CD14-positive monocyte (primary cell): ENCODE measurements at places on chromosomes 7 and 10.

- H3K36me3 ChIP-seq, result no peaks in the 10 kb centered on the region
- H3K4me1 ChIP-seq, result peaks cover 5% of the 10 kb centered on the region
- DNase-seq, result peak; percentile 24
- no peaks in the 10 kb centered on the region for H3K27me3 ChIP-seq
Measured at GRCh38 chr7:988426-988911, 5.5 kb downstream of the CYP2W1 start.

- no peak for DNase-seq
- H3K4me3 ChIP-seq, result no peak overlapping the region
- H3K4me1 ChIP-seq, result no peaks in the 10 kb centered on the region
- H3K27me3 ChIP-seq, result no peaks in the 10 kb centered on the region
- H3K27ac ChIP-seq, result no peak overlapping the region
Measured at GRCh38 chr10:119420950-119421875, 121.3 kb downstream of the RGS10 start.

DNA sequence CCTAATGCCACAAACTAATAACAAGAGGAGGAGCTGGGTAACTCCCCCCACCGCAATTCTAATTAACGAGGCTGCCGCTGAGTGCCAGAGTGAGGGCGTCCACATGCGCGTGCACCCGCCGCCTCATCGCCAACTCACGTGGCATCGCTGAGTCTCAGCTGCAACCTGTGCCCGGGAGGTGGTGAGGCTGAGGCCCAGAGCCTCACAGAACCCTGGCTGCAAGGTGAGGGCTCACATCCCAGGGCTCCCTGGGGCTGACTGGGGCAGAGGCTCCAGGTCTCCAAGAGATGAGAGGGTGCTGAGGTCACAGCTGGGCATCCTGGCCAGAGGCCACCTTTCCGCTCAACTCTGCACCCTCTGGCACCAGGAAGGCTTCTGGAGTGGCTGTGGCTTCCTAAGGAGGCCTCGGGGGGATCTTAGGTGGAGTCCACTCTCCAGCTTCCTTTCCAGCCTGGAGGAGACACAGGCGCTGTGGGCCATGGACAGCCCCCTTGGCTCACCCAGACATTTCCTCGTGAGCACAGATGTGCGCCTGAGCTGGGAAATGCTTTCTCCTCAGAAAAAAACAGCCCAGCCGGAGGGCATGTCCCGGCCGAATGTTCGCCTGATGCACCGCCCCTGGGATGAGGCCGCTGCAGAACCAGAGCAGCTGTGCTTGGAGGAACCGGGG lies 242.6 kb downstream of the MAD1L1 start:
- H3K27ac ChIP-seq, result no peak overlapping the region
- no peaks in the 10 kb centered on the region for H3K27me3 ChIP-seq
- H3K36me3 ChIP-seq, result no peaks in the 10 kb centered on the region
- DNase-seq, result no peak
- no peaks in the 10 kb centered on the region for H3K4me1 ChIP-seq

DNA sequence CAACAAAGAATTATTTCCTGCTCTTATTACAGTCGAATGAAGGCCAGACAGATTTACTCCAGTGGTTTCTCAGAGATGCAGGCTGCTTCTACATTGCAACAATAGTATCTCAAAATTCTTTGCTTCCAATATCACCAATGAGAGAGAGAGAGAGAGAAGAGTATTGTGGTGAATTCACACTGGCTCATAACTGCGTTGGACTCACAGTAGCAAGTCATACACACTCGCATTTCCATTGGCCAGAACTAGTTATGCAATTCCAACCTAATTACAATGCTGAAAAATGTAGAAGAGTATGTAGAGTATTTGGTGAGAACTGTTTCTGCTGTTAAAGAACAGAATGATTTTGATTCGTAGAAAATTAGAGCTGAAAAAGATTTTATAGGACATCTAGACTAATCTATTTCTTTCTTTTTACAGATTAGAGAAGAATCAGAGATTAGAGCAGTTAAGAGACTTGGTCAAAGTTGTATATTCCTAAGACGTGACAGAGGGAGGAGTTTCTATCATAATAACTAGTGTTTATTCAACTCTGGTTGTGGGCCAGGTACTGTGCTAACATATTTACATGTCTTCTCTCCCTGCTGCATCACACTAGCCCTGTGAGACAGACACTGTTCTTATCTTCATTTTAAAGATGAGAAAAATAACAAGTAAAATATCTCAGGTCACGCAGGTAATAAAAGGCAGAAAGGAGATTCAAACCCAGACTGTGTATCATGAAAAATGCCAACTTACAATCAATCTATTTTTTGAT lies 34.6 kb upstream of the PDK4 start:
- H3K36me3 ChIP-seq, result no peaks in the 10 kb centered on the region
- H3K27me3 ChIP-seq, result no peaks in the 10 kb centered on the region
- no peak overlapping the region for H3K27ac ChIP-seq
- H3K4me1 ChIP-seq, result peaks cover 11% of the 10 kb centered on the region
- H3K4me3 ChIP-seq, result no peak overlapping the region
- no peak for DNase-seq

DNA sequence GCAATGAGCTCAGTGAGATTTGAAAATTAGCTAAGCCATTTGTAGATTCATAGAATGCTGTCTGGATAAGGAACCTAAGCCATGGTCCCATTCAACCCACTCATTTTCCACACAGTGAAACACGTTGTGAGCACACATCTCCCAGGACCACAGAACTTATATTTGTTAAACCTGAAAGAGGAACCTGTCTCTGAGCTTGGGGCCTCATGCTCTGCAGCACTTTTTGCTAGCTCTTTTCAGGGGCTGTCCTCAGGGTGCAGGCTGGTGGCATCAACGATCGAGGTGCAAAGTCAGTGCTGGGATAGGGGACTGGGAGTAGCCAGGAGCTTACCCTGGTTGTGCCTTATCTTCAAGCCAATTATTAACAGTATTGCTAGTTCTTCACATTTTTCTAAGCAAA lies 11.9 kb downstream of the HECW1 start:
- DNase-seq, result no peak
- no peaks in the 10 kb centered on the region for H3K27me3 ChIP-seq
- no peak overlapping the region for H3K4me3 ChIP-seq
- no peak overlapping the region for H3K27ac ChIP-seq
- H3K4me1 ChIP-seq, result no peaks in the 10 kb centered on the region

- peaks cover 49% of the 10 kb centered on the region for H3K4me1 ChIP-seq
- no peak overlapping the region for H3K4me3 ChIP-seq
- peak; percentile 31 for DNase-seq
- no peaks in the 10 kb centered on the region for H3K27me3 ChIP-seq
Measured at GRCh38 chr7:64098-64915, 128.1 kb upstream of the FAM20C start.

- H3K36me3 ChIP-seq, result no peaks in the 10 kb centered on the region
- H3K27me3 ChIP-seq, result no peaks in the 10 kb centered on the region
- no peak for DNase-seq
Measured at GRCh38 chr10:7513455-7513854, 102.6 kb upstream of the SFMBT2 start.

GRCh38 chr7:2980401-2981102 lies 63.1 kb downstream of the CARD11 start:
- H3K27ac ChIP-seq, result no peak overlapping the region
- H3K4me1 ChIP-seq, result peaks cover 26% of the 10 kb centered on the region
- no peak overlapping the region for H3K4me3 ChIP-seq
- peaks cover 29% of the 10 kb centered on the region for H3K27me3 ChIP-seq

DNA sequence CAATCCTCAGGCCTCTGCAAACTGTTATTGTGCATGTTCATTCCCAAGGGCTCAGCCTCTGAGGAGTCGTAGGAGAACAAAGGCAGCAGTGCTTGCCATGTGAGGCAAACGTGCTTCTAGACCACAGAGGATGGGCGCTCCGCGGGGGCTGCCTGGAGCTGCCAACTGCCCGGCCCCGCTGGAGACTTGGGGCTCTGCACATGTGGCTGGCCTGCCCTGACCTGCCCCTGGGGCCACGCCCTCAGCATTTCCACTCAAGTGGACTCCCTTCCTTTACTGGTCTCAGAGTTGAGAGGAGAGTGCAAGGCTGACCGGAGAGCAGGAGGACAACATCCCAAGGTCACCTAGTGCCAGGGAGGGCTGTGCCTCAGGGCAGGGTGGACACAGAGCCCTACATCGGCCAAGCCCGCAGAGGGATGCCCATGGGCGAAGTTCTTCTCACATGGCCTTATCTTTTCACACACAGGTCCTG lies 222.3 kb upstream of the ZNF32 start:
- no peak overlapping the region for H3K4me3 ChIP-seq
- H3K36me3 ChIP-seq, result no peaks in the 10 kb centered on the region
- no peaks in the 10 kb centered on the region for H3K27me3 ChIP-seq
- H3K4me1 ChIP-seq, result no peaks in the 10 kb centered on the region
- H3K27ac ChIP-seq, result no peak overlapping the region
- DNase-seq, result no peak

DNA sequence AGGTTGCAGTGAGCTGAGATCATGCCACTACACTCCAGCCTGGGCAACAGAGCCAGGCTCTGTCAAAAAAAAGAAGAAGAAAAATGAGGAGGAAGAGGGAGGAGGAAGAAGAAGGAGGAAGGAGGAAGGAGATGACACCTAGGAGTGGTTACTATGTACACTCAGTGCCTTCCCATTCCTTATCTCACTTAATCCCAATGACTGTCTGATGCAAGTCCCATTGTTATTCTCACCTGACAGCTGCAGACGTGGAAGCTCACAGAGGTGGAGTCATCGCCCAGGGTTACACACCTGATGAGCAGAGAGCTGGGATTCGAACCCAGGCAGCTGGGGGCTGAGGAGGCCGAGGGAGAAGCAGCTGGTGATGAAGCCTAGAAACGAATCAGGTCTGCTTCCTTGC lies 258.8 kb downstream of the SNX10 start:
- no peaks in the 10 kb centered on the region for H3K4me1 ChIP-seq
- DNase-seq, result no peak
- H3K27me3 ChIP-seq, result no peaks in the 10 kb centered on the region
- no peaks in the 10 kb centered on the region for H3K36me3 ChIP-seq

DNA sequence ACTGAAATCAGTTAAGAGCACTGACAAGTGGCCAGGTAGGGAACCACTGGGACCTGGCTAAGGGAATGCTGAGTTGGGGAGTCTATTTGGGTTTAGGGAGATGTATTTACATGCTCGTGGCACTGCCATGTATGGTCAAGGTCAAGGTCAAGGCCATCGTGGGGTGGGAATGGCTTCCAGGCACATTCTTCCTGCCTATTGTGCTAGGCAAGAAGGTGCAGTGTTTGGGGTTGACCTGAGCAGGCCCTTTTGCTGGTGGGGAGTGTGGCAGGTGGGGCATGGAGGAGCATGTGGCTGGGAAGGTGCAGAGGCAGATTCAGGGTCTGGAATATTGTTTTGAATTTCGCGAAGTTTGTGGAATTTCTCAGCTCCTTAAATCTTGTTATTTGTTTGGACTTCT lies 17.8 kb downstream of the FAM241B start:
- H3K36me3 ChIP-seq, result no peaks in the 10 kb centered on the region
- no peaks in the 10 kb centered on the region for H3K27me3 ChIP-seq
- H3K27ac ChIP-seq, result no peak overlapping the region
- H3K4me1 ChIP-seq, result no peaks in the 10 kb centered on the region

DNA sequence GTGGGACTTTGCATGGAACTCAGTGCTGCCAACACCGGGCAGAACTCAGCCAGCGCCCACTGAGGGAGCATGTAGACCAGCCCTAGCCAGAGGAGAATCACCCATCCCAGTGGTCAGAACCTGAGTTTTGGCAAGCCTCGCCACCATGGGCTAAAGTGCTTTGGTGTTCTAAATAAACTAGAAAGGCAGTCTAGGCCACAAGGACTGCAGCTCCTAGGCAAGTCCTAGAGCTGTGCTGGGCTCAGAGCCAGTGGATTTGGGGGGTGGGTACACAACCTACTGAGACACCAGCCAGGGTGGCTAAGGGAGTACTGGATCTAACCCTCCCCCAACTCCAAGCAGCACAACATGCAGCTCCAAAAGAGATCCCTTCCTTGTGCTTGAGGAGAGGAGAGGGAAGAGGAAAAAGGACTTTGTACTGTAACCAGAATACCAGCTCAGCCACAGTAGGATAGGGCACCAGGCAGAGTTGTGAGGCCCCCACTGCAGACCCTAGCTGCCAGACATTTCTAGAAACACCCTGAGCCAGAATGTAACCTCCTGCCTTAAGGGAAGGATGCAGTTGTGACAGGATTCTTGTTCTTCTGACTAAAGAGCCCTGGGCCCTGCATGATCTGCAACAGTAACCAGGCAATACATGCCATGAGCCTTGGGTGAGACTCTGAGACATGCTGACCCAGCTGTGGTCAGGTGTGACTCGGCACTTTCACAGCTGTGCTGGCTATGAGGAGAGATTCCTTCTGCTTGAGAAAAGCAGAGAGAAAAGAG lies 24.4 kb downstream of the GSDME start:
- no peak overlapping the region for H3K4me3 ChIP-seq
- DNase-seq, result no peak
- no peaks in the 10 kb centered on the region for H3K36me3 ChIP-seq
- H3K4me1 ChIP-seq, result no peaks in the 10 kb centered on the region

GRCh38 chr7:50304129-50304910 lies at the start of gene IKZF1:
IKZF1 (plus strand) TSS chr7:50304716; CDS start chr7:50319062, 14,346 bp downstream.
- H3K27ac ChIP-seq, result peak within 1 kb of the TSS; percentile 72
- peak within 1 kb of the TSS; percentile 84 for H3K4me3 ChIP-seq
- H3K36me3 ChIP-seq, result no peaks in the 10 kb centered on the region
- H3K4me1 ChIP-seq, result peaks cover 45% of the 10 kb centered on the region
- H3K27me3 ChIP-seq, result no peaks in the 10 kb centered on the region

GRCh38 chr10:117503244-117504205 lies 39.0 kb upstream of the EMX2 start:
- H3K27ac ChIP-seq, result no peak overlapping the region
- no peaks in the 10 kb centered on the region for H3K36me3 ChIP-seq
- no peaks in the 10 kb centered on the region for H3K4me1 ChIP-seq
- H3K4me3 ChIP-seq, result no peak overlapping the region
- peaks cover 11% of the 10 kb centered on the region for H3K27me3 ChIP-seq

GRCh38 chr10:104424719-104425118 lies 71.1 kb downstream of the CFAP58 start:
- H3K27ac ChIP-seq, result no peak overlapping the region
- DNase-seq, result no peak
- H3K4me3 ChIP-seq, result no peak overlapping the region
- H3K27me3 ChIP-seq, result no peaks in the 10 kb centered on the region

DNA sequence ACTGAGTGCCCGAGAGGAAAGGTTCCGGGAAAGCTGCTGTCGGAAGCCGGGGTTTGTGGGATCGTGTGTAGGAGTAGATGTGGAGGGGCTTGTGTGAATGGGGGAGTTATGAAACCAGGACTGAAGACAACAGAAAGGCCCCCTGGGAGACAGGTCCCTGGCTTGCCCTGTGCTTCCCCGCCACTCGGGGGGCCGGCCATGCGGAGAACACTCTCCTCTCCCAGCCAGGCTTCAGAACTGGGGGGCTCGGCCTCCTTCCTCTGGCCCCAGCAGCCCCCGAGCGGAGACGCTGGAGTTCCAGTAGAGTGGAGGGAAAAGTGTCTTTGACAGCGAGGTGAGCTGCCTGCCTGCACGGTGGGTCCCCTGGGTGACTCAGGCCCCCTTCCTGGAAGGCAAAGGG lies 185.0 kb downstream of the MGMT start:
- no peak for DNase-seq
- H3K4me1 ChIP-seq, result no peaks in the 10 kb centered on the region
- H3K36me3 ChIP-seq, result no peaks in the 10 kb centered on the region
- no peak overlapping the region for H3K4me3 ChIP-seq
- H3K27me3 ChIP-seq, result no peaks in the 10 kb centered on the region
- H3K27ac ChIP-seq, result no peak overlapping the region

GRCh38 chr7:102320181-102320580 lies 33.5 kb downstream of the SH2B2 start:
- H3K4me3 ChIP-seq, result no peak overlapping the region
- H3K4me1 ChIP-seq, result no peaks in the 10 kb centered on the region
- H3K27ac ChIP-seq, result no peak overlapping the region

- H3K36me3 ChIP-seq, result no peaks in the 10 kb centered on the region
- no peak overlapping the region for H3K27ac ChIP-seq
- no peaks in the 10 kb centered on the region for H3K27me3 ChIP-seq
- no peaks in the 10 kb centered on the region for H3K4me1 ChIP-seq
- DNase-seq, result no peak
- H3K4me3 ChIP-seq, result no peak overlapping the region
Measured at GRCh38 chr10:96462606-96463151, 51.0 kb downstream of the TLL2 start.
